ENCODE measurements at places on chromosomes 11 and 22.

DNA sequence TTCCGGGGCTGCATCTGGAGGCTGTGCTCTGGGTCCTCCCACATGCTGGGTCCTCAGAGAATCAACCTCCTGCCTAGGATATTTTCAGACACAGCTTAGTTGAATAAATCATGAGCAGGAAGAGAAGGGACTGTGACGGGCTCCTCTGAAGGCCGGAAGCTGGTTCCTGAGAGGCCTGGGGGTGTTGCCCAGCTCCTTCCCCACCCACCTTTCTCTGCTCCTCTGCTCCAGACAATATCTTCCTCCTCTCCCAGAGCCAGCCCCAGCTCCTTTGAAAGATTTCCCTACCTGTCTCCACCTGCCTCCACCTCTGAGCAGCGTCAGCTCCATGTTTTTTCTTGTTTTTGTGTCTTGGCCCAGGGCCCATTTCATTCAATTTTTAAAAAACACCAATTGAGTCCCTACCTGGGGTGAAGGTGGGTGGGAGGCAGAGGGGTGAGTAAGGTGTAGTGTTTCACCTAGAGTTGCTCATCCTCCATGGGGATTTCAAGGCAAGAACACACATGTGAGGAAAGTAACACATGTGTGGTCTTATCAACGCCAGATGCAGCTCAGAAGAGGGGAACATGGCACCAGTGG is 24.8 kb upstream of the THY1 start:
- no peak for DNase-seq

- DNase-seq = no peak
These were observed 18.1 kb downstream of the RNH1 start for GRCh38 chr11:488992-489391.

DNA sequence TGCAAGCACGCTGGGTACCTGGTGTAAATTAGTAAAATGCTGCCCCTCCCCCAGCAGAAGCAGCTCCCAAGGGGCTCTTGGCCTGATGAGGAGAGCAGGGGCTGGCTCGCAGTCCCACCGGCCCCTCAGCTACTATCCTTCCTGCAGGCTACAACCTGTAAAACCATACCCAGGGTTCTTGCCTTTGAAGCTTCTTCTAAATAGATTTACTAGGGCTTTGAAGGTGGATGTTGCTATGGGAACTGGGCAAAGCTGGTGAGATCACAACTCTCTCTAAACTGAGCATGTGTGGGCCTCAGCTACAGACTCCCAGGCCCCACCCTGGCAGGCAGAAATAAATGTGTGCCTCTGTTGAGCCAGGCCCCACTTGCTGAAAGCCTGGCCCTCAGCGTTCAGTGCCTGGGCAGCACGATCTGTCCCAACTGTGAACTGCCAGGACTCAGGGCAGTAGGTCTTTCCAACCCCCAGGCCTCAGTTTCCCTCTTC is 18.5 kb downstream of the CD5 start:
- peak; percentile 28 for DNase-seq

GRCh38 chr22:27128461-27129085 is 471.2 kb downstream of the MIAT start:
- no peak for DNase-seq

DNA sequence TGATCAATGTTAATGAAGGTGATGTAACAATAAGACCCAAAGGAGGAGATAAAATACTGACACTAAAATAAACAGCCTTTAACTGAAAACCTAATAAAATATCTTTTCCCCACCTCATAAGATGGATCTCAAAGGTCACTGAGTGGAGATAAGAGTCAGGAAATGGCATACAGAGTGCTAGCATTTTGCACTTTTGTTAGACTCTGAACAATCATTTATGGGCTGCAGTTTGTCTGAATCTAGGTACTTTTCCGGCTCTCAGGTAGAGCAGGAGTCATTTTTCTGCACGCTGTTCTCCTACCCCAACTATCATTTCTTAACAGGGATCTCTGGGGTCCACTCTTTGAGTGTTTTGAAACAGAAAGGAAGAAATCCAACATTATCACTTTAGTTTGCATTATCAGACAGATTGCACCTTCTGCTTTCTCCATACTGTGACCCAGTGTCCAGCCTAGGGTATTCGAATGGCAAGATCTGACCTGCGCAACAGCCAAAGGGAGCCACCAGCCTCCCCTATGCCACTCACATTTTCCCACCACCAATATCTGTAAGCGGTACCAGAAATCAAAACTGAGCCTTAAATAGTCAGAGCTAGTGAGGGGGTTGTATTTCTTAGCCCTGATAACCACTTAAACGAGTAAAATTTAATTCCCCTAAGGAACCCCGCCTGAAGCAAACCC is 863 bp downstream of the SIAE start:
- DNase-seq = no peak

GRCh38 chr11:45341372-45341771 is 55.2 kb upstream of the SYT13 start:
- DNase-seq = no peak

- DNase-seq = no peak
These were observed 43.8 kb upstream of the LARGE1 start for GRCh38 chr22:33964121-33964520.

- no peak for DNase-seq
These were observed 89.5 kb downstream of the RNF169 start for GRCh38 chr11:74838188-74838587.

- no peak for DNase-seq
These were observed 148.8 kb downstream of the MPPED1 start for GRCh38 chr22:43560651-43561050.

- DNase-seq = no peak
These were observed 15.5 kb downstream of the NECTIN1 start for GRCh38 chr11:119713359-119714040.

DNA sequence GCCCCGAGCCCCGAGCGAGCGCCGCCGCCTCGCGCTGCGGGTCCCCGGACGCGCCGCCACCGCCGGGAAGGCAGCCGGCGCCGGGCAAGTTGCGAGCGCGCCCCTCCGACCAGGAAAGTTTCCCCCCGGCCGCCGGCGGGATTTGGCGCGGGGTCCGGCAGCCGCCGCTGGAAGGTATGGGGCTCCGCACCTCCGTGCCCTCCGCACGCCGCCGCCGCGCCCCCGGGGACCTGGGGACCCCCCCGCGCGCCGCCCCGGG is 281 bp downstream of the TSPAN18 start:
- DNase-seq = no peak

DNA sequence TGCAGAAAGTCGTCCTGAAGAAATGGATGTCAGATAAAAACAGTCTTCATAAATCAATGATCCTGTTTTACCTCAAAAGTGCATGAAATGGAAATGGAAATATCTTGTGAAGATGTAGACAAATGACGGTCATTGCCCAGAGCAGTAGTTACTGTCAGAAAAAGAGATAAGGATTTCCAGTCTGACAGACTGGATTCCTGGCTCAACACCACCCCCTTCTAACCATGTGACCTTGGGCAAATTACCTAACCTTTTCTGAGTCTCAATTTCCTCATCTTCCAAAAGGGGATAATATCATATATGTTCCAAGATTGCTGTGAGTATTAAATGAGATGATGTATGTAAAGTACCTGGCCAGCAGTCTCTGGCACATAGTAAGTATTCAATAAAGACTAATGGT is 32.9 kb upstream of the EHF start:
- DNase-seq = no peak

DNA sequence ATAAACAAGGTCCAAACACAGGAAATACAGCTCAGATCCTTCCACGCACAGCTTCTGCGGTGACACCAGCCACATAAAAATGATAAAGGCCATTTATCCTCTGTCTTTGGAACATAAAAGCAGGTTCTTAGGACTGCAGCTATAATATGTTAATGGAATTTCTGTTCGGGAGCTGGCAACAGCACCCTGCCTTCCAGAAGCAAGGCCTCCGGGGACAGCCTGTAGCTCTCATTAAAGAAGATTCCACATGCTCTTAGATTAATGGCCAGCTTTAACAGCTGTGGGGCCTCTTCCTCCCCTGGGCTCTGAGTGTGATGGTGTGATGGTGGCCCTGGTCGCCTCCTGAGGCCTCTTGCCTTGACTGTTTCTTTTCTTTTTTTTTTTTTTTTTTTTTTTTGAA is 137.3 kb downstream of the CACNA1I start:
- DNase-seq = no peak

- DNase-seq = no peak
These were observed 689 bp downstream of the B3GAT3 start for GRCh38 chr11:62621027-62621566.

GRCh38 chr11:74147199-74147929 is 23.4 kb downstream of the C2CD3 start:
- DNase-seq = no peak

GRCh38 chr11:65588199-65589054 is 7.2 kb downstream of the KCNK7 start:
- DNase-seq = peak; percentile 99

GRCh38 chr11:45091563-45092403 is 54.7 kb upstream of the PRDM11 start:
- no peak for DNase-seq

- peak; percentile 83 for DNase-seq
These were observed 19.9 kb upstream of the CTSC start for GRCh38 chr11:88357323-88358039.

DNA sequence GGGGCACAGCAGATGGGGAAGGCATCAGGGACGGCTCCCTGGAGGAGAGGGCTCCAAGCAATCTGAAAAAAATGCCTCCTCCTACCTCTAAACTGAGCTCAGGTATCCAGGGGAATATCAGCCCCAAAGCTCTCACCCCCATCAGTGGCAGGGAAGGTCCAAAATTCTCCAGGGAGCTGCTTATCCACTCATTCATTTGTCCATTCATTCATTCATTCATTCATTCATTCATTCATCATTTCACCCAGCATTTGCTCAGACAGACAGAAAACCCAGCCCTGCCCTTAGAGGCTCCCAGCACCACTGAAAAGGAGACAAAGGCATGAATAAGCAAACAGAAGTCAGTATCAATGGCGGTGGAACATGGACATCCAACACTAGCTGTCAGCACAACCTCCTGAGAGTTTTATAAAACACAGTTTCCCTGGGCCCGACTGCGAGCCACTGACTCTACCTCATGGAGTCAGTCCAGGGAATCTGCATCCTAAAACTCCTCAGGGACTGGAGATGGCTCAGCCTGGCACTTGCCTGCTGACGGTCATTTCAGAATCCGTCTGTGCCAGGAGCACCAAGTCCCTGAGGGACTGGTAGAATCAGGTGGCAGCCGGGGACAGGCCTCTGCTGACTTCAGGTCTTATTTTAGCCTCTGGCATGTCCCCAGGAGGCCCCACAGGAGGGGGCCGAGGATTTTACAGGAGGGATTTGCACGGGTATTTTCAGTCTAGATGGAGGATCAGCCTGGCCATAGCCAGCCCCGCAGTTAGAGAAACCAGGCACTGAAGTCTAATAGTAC is 164.6 kb downstream of the MN1 start:
- DNase-seq = no peak

DNA sequence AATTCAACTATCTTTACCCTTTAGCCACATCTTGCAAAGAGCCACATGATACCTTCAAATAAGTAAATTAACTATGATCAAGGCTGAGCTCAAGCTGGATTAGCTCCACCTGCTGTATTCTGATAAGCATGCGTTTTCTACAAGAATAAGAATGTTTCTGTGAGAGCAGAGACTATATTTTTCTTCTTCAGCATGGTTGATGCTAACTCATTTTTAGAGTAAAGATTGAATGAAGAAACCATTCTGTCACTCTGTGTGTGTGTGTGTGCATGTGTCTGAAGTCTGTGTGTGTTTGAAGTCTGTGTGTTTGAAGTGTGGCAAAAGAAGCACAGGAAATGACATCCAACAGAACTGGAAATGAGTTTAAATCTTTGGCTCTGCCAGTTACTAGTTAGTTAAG is 12.0 kb upstream of the LAYN start:
- DNase-seq = peak; percentile 24

- DNase-seq = peak; percentile 67
These were observed 55.6 kb downstream of the P4HA3 start for GRCh38 chr11:74255741-74256375.

DNA sequence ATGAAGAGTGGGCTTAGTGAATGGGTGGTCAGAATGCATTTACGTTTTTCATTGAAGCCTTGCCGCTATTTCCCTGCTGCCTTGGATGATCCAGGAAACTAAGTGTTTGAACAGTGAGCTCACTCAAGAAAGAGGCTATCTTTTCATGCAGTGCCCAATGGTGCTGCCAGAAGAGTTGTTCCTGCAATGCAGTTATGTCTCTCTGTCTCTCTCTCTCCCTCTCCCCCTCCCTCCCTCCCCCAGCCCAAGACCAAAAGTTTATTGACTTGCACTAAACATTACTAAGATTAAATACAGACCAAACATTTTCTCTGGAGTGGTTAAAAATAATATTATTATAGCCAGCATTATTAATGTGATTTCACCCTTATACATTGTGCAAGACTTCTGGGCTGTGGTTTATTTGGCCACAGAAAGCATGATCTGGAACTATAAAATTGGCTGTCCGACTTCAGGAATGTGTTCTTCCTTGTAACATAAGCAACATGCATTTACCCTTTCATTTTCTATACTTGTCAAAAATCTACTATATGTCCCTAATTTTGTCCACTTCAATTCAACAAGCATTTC is 6.6 kb upstream of the FUT4 start:
- no peak for DNase-seq

DNA sequence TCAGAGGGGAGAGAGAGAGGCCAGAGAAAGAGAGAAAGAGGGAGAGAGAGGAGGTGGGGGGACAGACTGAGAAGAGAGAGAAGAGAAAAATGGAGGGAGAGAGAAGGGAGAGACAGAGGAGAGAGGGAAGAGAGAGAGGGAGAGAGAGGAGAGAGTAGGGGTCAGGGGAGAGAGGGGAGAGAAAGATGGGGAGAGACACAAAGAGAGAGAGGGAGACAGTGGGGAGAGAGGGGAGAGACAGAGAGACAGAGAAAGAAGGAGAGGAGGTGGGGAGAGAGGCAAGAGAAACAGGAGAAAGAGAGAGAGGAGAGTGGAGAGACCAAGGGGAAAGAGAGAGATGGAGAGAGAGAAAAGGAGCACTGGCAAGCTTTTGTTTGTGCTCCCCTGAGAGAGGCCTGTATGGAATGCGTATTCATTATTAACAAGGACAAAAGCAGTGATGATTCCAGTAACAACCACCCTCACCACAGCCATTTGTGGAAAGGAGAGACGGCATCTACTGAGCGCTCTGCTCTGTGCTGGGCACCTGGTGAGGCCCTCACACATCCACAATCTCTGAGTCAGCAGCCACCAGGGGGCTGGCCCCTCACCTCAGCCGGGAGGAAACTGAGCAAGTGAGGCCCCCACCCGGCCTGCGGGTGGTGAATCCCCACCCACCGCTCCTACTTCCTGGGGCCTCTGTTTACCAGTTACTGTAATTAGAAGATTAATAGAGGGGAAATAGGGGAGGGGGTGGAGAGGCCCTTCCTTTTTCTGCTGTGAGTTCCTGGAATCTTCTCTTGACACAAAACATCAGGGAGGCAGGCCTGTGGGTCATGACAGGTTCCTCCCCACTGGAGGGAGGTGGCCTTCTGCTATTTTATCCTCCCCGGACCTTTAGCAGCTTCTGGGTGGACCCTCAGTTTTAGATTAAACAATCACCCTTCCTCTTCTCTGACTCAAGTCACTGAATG is 14.6 kb upstream of the MIAT start:
- peak; percentile 65 for DNase-seq

DNA sequence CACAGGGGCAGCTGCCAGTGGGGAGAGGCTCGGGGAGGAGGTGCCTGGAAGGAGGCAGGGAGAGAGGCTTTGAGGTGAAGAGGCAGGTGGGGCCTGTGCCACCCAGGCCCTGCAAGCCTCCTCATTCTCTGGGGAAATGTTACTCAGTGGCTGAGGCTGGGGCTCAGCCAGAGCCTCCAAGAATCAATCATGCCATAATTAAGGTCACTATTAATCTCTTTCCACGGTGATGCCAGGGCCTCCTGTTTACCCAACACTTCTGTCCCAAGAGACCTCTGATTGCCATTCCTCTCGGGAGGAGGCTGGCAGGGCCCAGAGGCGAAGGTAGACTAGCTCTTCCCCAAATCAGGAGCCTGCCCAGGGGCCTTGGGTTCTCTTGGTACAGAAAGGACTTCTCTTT is 38.4 kb downstream of the GDPD5 start:
- no peak for DNase-seq

Data from GM12865 (cell line).